NCI-H1436 treated with DMSO at 0.1 percent for 48 hours (cell line): ENCODE measurements at places on chromosomes 3 and 15.

GRCh38 chr3:178440043-178440442 lies 96.2 kb upstream of the KCNMB2 start:
- no peak for DNase-seq

DNA sequence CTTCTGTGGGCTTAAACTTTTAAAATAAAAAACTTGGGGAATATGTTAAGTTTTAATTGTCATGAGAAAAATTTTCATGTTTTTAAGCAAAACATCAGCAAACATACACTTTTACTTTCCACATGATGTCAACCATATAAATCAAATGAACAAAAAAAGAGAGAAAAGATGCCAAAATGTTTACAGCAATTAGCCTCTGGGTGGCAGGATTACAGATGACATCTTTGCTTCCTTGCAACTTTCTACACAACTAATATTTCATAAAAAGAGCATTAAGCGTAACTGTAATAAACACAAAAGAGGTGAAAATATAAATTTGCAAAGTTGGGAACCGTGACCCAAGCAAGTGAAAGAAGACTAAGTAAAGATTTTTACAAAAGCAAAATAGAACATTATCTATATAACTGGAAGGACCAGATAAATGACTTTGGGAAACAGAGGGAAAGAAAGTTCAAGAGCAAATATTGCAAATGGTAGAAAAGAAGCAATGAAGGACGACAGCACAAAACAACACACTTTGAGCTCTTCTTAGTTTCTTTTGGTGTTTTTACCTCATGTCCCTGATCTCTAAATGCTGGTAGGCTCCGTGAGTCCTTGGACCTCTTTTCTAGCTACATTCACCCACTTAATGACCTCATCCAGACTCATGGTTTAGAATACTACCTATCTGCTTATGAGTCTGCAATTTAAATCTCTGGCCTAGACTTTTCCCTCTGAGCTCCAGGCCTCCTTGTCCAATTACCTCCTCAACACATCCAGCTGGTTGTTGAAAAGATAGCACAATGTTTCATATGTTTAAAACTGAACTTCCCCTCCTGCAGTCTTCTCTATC lies 9.4 kb downstream of the TP53BP1 start:
- no peak for DNase-seq

DNA sequence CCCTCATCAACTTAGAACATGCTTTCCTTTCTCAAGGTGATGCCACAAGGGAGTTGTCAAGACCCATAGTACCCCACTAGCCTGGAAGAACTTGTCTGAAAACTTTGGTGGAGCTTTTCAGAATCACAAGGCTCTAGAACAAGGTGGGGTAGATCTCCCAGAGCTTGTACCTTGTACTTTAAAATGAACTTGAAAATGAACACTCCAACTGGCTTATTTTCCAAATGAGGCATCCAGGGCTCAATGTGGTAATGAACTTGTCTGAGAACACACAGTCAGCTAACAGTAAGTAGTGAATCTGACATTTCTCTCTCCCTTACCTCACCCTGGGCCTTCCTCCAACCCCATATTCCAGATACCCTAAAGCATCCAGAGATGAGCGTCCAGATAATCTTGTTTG lies 81.8 kb upstream of the THBS1 start:
- no peak for DNase-seq

- no peak for DNase-seq
These were observed 55.2 kb downstream of the ITPR1 start for GRCh38 chr3:4548356-4548755.

- DNase-seq, result no peak
These were observed 23.6 kb upstream of the KCNMB2 start for GRCh38 chr3:178512647-178513046.
